NCI-H1092 (cell line): ENCODE measurements at places on chromosomes 12 and 14.

DNA sequence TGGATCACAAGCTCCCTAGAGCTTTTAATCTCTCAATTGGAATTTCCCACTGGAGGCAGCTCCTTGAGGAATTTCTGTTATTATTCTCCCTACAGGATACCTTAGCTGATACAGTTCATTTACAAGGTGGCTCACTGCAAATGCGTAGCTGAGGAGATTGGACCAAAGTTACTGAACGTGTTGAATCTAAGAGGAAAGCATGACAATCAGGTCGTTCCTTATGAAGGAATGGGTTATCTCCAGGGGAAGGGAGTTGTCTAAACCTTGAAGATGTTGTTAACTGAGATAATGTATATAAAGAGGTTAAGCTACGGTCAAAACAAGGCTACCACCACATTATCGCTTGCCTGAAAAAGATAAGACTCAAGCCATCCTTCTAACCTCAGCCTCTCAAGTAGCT is 105.8 kb upstream of the TBX3 start:
- DNase-seq, result no peak

DNA sequence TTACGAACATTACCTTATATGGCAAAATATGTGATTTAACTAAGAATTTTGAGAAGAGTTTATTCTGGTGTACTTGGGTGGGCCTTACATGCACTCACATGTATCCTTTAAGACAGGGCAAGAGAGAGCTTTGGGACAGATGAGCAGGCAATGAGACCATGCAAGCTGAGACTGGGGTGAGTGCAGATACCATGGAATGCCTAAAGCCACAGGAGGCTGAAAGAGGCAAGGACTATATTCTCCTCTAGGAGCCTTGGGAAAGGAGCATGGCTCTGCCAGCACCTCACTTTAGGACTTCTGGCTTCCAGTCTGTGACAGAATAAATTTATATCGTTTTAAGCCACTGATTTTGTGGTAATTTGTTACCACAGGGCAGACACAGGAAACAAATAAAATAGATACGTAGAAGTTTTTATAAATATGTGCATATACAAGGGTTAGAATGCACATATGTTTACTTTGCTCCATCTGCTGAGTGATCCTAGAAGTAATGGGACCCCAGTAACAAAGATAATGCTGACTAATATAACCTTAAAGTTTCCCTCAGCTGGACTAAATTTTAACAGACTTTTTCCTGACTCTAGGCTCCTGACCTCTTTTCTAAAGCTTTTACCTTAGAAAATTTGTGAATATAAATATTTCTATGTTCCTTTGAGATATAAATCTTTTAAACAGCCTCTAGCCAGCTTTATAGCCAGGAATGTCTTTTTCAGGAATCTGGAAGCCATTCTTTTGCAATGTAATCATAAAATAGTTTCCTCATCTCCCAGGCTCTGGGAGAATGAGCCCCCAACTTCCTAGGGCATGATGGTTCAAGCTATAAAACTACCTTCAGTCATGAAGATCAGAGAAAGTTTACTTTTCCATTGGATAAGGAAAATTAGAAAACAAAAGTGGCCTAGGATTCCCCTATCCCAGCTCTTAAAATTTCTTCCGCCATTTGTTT is 216.8 kb downstream of the PPFIA2 start:
- no peak for DNase-seq

DNA sequence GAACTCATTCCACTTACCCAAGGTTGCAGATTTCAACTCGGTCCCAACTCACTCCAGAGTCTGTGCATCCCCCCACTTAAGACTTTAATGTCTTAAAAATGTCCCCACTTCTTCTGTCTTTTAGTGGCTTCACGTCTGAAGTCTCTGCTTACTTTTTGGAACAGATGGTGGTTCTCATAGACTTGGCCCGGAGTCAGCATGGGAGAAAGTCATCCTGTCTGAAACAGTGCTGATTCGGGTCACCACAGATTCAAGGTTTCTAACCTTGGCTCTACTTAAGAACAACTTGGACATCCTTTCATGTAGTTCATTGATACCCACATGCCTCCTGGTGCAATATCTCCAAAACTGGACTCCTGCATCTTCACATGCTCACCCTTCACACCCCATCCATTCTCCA is 26.0 kb downstream of the CHST11 start:
- DNase-seq, result no peak

- DNase-seq, result no peak
Measured at GRCh38 chr12:106764738-106765137, 9.7 kb upstream of the RIC8B start.

DNA sequence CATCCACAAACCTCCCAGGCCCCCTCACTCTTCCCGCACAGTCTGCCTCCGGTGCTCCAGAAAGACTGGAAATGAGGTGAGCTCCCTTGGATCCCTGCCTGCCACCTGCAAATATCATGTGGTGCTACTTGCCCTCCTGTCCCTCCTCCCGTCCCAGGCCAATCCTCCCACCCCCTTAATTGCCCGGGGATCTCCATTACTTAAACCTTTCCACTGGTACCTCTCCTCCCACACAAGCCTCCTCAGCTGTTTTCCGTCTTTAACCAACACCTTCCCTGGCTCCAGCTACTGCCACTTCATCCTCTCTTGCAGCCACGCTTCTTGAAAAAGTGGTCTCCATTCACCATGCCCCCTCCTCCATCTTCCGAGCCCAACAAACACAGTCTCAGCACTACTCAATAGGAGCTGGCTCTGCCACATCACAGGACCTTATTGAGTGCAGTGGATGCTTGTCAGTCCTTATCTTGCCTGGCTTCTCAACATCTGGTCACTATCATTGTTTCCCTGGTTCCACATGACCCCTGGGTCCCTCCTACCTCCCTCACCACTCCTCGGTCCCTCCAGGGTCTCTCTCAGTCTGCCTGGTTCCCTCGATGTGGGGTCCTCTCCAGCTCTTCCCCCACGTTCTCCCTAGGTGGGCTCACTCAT is 11.5 kb downstream of the FAIM2 start:
- DNase-seq, result no peak
